Small intestine (tissue), 16 donors: ENCODE measurements at places on chromosomes 1 and 21.

DNA sequence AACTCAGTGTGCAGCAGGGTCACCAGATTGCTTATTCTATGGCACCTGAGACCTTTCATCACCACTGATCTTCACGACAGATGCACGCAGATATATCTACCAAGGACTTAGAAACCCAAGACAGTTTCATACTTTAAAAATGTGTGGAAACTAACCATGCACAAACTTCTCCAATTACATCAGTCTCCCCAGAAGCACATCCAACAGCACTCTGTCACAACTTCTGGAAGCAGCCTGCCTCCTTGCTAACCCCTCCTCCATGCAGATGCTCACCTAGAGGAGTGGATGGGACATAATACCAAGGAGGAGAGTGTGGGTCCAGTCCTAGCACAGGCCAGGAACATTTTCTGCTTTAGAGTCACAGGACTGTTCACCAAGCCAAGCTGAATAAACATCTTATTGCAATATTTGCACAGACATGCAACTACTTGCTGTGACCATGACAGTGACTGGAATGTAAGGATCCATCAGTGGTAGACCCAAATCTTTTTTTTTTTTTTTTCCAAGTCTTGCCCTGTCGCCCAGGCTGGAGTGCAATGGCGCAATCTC lies 69.4 kb downstream of the HIVEP3 start:
- no peak for DNase-seq

DNA sequence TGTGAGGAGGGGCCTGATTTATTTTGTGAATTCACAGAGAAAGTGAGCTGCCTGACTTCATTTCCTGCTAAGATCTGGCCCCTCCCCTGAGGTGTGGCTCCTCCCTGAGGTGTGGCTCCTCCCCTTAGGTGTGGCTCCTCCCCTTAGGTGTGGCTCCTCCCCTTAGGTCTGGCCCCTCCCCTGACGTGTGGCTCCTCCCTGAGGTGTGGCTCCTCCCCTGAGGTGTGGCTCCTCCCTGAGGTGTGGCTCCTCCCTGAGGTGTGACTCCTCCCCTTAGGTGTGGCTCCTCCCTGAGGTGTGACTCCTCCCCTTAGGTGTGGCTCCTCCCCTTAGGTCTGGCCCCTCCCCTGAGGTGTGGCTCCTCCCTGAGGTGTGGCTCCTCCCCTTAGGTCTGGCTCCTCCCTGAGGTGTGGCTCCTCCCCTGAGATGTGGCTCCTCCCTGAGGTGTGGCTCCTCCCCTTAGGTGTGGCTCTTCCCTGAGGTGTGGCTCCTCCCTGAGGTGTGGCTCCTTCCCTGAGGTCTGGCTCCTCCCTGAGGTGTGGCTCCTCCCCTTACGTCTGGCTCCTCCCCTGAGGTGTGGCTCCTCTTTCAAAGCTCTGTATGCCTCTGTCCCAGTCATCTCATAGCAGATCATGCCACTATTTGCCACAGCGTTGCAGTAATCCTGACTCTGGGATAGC lies 26.9 kb upstream of the LRRC3 start:
- peak; percentile 95 for DNase-seq

DNA sequence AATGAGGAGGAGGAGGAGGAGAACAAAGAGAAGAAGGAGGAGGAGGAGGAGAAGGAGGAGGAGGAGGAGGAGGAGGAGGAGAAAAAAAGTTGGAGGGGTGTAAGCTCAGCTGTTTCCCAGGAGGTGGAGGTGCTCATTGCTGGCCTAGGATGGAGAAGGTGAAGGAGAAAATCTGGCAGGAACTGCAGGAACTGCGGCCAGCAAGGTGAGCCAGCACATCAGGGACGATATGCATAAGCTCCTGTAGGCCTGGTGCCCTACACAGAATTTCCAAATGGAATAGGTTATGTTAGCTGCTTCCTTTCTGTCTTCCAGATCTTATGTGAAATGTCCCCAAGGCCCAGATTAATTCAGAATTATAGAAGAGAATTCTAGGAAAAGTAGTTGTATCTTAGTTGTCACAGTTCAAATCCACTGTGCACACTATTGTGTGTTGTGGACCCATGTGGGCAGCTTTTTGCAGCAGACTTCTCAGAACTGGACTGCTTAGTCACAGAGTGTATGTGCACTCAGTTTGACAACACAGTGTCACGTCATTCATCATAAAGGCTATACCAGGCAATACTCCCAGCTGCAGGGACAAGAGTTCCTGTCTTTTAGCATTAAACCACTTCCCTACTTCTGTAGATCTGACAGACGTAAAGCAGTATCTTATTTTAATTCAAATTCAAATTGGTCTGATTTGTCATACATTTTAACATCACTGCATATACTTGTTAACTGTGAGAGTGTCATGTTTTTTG lies 303.7 kb downstream of the HLX start:
- DNase-seq, result no peak

DNA sequence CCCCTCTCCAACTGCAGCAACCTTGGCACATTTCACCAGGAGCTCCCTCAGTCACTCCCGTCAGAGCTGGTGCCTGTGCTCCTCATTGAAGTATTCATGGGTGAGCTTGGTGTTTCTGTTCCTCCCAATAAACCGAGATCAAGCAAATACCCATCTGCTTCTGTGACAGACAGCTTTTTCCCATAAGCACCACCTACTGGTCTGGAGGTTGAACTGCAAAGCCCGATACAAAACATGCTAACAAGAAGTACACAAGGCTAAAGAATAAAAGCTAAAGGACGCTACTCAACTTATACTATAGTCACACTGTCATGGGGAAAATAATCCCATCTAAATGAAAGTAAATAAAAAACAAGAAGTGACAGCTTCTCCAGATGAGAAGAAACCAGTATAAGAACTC lies 111.9 kb upstream of the C21orf91 start:
- no peak for DNase-seq

GRCh38 chr1:68551459-68551858 lies 54.6 kb upstream of the DEPDC1 start:
- DNase-seq, result no peak

GRCh38 chr1:51282605-51283004 lies 46.5 kb downstream of the RNF11 start:
- no peak for DNase-seq

DNA sequence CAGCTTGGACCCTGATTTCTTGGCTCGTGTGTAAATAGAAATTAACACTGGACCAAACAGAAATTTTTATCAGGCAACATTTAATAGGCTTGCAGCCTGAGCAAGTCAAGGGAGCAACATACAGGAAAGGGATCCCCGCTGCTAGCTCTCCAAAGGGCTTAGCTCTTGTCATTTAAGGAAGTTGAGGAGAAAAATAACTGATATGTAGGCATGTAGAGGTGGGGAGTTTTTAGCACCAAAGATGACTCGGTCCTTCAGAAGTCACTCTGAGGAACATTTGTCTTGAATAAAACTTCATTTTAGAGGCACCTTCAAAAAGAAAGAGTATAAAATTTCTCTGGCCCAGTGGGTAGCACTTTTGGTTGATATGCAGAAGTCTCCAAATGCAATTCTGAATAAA lies 27.1 kb downstream of the GBP2 start:
- DNase-seq, result no peak

- peak; percentile 89 for DNase-seq
Observed at GRCh38 chr1:43267291-43267805, 2.4 kb upstream of the TMEM125 start.

- peak; percentile 61 for DNase-seq
Observed at GRCh38 chr1:23751050-23751814, 8.0 kb downstream of the ELOA start.

DNA sequence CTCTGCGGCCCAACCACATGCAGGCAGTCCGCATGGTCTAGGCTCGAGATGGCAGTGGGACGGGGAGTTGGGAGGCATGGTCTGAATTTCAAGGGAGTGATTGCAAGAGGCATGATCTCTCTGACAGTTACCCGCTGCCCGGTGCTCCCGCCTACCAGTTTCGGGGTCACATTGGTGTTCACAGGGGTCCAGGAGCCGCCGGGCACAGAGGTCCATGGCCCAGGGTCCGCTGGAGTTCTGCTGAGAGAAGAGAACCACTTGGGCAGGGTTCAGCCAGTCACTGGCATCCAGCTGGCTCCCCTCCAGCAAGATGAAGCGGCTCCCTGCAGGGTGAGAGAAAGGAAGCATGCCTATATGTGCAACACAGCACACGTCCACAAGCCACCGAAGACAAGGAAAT lies 141.3 kb downstream of the ASTN1 start:
- DNase-seq, result no peak

DNA sequence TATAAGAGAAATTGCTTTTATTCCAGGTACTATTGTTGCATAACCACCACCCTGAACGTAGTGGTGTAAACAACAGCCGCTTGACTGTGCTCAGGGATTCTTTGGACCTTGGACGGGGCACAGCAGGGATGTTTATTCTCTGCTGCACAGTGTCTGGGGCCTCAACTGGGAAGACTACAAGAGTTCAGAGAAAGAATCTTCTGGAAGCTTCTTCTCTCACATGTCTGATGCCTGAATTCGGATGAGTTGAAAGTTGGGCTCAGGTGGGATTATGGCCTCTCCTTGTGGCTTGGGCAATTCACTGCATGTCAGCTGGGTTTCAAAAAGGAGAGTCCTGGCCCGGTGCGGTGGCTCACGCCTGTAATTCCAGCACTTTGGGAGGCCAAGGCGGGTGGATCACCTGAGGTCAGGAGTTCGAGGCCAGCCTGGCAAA lies 19.0 kb upstream of the SSBP3 start:
- DNase-seq, result peak; percentile 72

- no peak for DNase-seq
Observed at GRCh38 chr1:165235155-165235776, 121.2 kb downstream of the LMX1A start.

DNA sequence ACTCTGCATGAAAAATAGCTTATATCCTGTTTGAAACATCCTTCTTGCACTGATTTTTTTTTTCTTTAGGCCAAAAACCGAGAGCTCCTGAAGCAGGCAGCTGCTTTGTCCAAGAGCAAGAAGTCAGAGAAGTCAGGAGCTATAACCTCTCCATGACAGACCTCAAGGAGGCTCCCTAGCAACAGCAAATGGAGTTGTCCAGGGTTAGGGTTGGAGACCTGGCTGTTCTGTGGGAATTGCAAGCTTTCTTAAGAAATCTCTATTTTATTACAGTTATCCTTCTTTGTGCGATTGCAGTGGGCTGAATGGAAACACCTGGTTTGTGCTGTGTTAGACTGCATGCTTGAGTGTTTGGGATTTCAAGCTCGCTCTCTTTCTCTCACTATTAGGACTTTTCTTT lies 12.6 kb upstream of the STX12 start:
- peak; percentile 31 for DNase-seq

DNA sequence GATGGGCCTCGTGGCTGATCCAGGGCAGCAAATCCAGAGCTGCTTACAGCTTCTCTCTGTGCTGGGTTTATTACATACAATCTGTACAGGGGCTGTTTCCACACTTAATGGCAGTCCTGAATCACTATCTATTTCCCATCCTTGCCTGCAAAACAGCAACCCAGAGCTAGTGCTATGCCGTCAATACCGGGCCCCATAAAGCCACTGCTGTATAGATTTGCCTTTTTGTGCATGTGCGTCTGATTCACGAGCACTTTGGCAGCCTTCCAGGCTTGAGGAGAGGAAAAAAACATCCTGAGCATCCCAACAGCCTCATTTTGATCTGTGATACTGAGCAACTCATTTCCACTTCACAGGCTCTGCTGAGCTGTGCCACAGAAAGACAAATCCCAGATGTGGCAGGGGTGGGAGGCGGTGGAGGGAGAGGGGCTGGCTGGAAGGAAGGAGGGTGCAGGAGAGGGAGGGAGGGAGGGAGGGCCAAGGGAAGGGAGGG lies 65.2 kb upstream of the TARBP1 start:
- DNase-seq, result peak; percentile 94

DNA sequence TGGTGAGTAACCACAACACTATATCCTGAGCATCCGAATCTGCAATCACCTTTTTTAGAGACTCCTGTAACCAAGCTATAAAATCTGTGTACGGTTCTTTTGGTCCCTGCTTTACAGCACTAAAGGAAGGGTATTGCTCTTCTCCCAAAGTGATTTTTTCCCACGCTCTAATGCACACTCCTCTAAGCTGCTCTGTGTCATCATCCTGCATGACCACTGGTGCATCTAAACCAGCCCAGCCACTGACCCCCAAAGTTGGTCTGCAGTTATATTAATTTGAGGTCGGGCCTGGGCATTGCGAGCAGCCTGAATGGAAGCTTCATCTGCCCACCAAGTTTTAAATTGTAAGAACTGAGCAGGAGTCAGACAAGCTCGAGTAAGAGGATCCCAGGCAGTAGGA lies 480.0 kb downstream of the PTPRU start:
- no peak for DNase-seq

DNA sequence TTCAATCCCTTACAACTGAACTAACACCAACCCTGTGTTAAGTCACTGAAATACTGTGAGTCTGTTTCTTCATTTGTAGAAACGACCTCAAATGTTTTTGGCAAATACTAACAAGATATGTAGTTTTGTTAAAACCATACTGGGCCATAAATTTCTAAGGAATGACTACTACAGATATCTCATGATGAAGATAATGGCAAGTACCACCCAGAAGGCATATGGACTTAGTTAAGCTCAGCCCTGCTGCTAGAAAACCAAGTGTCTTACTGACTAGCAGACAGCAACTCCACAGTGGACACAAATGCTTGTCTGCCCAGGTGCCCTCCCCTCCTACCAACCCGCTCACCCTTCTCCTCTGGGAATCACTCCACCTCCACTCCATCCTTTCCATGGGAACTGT lies 44.5 kb upstream of the BMP8B start:
- no peak for DNase-seq

GRCh38 chr1:35971601-35972000 lies 40.7 kb downstream of the AGO3 start:
- DNase-seq, result no peak

DNA sequence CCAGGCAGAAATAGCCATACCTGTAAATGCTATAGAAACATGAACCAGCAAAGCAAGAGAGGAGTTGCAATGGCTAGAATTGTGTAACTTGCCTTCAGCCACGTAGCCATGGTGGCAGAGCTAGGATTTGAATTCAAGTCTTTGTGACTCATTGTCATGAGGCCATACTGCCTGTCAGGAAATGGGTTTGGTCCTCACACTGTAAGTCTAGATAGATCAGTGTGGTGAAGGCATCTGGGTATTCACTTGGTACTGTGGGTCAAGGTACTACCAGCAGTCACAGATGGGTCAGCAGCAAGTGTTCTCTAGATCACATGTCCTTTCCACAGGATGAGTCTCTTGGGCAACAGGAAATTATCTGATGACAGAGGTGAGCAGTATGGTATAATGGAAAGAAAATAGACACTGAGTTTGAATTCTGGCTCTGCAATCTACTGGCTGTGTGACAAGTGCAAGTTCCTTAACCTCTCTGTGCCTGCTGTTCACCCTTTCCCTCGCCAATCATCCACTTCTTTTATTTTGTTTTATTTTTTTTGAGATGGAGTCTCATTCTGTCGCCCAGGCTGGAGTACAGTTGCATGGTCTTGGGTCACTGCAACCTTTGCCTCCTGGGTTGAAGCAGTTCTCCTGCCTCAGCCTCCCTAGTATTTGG lies 36.9 kb downstream of the FGGY start:
- DNase-seq, result no peak
